ENCODE measurements at places on chromosomes 16 and 17.

- DNase-seq: no peak
These were observed 2.9 kb downstream of the IL34 start for GRCh38 chr16:70649300-70649699.

- DNase-seq: no peak
These were observed 14.8 kb upstream of the LIMD2 start for GRCh38 chr17:63714550-63715277.

DNA sequence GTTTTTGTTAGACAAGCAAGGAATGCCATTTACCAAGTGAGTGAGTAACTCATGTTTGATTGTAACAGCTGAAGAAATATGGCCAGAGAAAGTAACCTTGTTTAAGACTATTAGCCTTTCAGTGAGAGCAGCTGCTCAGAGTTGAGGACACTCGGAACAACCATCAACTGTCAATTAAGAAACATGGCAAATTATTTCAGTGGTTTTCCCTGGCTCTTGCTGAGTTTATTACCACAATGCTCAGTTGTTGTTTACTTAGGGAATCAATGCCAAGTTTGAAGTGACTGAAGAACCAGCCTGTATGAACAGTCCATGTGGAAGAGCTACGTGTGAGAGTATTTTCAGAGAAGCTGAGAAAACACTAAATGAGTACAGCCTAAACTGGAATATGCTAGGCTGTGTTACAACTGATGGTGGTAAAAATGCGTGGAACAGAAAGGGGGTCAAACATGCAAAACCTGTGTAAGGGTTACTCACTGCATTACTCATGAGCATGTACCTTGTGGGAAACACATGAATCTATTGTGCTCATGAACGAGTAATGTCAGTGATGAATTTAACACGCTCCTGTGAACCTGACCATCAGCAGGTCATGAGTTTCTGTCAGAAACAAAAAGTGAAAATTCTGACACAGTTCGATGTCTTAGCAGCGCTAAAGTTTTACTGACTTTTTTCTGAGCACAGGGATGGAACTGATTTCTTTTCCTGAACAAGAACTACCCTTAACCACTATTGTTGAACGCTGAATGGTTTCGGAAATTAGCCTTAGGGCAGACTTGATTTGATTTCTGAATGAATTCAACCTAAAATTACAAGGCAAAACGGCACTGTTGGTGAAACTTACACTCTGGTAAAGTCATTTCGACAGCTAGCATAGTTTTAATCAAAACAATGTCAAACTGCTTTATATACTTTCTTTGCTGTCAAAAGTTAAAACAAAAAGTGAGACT, 33.5 kb downstream of the GNA13 start:
- DNase-seq: no peak

GRCh38 chr17:50111673-50112655, 16.8 kb downstream of the PDK2 start:
- no peak for DNase-seq

DNA sequence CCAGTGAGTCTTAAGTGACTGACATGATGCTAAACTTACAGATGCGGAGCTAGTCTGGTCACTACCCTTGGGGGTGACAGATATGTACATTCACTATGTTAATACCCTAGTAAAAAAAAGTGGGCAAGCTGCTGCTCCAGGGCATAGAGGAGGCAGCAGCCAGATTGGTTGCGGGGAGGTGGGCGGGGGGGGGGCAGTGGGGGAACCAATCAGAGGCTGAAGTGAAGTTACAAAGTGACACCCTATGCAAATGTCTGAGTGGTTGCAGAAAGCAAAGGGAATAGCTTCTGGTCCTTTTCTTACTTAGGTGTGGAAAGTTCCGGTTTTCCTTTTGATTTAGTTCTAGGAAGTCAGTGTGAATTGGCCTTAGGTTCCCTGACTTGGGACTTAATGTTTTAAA, 12.1 kb downstream of the NDEL1 start:
- DNase-seq: no peak

DNA sequence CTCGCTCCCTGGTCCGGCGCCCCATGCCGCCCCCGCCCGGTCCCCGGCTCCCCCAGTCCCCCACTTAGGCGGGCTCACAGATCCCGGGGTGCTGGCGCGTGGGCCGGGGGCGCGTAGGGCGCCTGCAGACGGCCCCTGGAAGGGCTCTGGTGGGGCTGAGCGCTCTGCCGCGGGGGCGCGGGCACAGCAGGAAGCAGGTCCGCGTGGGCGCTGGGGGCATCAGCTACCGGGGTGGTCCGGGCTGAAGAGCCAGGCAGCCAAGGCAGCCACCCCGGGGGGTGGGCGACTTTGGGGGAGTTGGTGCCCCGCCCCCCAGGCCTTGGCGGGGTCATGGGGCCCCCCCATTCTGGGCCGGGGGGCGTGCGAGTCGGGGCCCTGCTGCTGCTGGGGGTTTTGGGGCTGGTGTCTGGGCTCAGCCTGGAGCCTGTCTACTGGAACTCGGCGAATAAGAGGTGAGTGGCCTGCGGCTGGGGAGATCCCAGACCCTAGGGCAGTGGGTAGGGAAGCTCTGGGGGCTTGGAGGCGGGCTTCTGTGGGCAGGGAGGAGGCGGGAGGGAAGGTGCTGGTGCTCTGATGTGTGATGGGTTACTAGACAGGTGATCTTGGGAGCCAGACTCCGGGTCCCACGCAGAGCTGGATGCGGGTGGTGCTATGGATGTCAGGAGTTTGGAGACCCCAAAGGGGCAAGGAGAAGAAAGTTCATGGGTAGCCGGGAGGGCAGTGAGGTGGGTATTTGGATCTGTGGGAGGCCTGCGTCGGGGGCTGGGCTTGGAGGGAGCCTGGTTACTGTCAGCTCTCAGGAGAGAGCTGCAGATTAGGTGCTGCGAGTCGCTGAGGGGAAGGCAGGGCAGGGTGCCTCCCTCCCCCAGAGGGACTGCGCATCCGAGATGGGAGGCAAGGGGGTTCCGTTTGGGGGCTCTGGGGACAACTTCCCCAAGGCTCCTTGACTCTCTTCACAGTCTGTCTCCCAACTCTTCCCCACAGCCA, 560 bp downstream of the EFNB3 start:
- no peak for DNase-seq

Data from activated CD8-positive, alpha-beta memory T cell treated with anti-CD3 and anti-CD28 coated beads for 1 hour (primary cell).